Lung (tissue), 17 donors: ENCODE measurements at places on chromosomes 1 and 21. TPM values are rescaled to one million over a fixed set of nuclear protein-coding genes. Genes with fewer than 3 reads are reported as not detected.

The HPCA gene
- 1.3 TPM for total RNA-seq

DNA sequence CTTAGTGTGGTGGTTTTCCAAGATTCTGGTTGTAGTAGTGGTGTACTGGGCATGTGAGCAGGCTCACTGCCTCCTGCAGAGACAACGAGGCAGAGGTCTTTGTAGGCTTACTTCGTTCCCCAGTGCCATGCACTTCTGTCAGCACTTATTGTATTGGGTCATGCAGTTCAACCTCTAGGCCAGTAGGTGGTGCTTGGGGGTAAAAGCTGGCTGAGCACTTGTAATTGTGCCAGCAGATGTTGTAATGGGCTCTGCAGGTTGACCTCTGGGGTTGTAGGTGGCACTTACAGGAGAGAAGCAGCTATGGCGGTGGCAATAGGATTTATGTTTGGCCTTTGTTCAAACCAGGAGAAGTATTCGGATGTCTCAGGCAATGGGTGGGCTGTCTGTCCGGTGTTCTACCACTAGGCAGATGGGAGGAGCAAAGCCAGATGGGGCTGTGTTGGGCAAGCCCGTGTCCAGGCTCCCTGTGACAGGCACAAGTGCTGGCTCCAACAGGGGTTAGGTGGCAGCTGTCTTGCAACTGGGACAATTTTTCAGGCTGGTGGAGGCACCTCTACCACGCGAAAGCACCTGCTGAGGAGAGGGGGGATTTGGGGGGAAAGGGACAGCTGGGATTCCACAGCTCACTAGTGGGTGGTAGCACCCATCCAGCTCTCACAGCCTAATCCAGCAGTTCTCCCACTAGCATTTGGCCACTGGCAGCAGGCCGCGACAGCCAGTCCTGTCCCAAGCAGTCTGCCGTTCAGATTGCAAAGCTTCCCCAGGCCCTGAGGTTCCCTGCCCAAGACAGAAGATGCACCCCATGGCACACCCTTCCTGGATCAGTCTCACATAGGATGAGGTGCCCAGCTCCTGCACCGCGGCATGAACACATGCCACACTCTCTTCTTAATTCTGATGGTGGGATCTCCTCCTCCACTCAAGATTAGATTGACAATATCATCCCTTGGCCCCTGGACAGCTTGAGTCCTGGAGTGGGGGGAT lies 274.5 kb downstream of the CTH start:
- H3K4me1 ChIP-seq, result no peaks in the 10 kb centered on the region
- H3K4me3 ChIP-seq, result no peak overlapping the region
- H3K27ac ChIP-seq, result no peak overlapping the region
- peak; percentile 65 for DNase-seq

DNA sequence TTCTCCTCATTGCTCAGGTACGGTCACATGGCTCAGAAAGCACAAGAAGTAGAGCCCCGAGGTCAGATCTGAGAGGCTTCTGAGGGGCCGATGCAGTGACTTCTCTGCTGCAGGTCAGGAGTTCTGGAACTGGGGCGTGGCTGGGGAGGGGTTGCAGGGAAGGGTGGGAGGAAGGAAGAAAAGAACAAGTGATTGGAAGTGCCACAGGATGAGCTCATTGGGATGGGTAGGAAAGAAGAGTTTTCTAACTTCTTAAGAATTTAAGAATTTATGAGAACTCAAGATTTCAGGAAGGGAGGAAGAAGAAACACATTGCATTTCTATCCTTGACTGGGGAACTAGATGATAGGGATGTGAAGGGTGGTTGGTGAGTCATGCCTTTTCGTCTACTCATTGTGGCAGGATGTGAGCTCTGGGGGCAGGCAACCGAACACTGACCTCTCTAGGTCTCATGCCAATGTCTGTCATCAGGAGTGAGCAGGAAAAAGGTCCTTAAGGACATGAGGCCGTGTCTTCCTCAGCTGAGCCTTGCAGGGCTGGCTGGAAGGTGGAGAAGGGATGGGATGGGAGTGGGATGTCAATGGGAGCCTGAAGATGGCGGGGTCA lies 497 bp downstream of the FCRLB start:
- no peaks in the 10 kb centered on the region for H3K36me3 ChIP-seq
- no peak overlapping the region for H3K4me3 ChIP-seq
- no peak for DNase-seq

DNA sequence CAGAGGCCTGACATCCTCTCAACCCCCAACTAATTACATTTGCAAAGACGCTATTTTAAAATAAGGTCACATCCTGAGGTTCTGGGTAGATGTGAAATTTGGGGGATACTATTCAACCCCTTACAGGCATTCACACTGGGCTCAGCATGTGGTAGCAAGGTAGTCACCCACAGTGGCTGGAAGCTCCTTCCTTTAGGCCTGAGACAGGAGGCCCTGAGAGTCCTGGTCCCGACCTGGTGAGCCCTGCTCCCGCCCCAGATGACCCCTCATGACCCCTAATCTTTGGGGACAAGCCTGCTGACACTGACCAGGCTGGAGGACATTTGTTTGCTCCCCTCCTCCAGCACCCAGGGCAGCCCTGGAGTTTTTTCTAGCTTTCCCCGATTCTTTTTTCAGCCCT lies 225.9 kb downstream of the DYRK1A start:
- H3K36me3 ChIP-seq, result no peaks in the 10 kb centered on the region
- peak overlapping the region; percentile 34 for H3K27ac ChIP-seq
- no peaks in the 10 kb centered on the region for H3K4me1 ChIP-seq
- no peak for DNase-seq

DNA sequence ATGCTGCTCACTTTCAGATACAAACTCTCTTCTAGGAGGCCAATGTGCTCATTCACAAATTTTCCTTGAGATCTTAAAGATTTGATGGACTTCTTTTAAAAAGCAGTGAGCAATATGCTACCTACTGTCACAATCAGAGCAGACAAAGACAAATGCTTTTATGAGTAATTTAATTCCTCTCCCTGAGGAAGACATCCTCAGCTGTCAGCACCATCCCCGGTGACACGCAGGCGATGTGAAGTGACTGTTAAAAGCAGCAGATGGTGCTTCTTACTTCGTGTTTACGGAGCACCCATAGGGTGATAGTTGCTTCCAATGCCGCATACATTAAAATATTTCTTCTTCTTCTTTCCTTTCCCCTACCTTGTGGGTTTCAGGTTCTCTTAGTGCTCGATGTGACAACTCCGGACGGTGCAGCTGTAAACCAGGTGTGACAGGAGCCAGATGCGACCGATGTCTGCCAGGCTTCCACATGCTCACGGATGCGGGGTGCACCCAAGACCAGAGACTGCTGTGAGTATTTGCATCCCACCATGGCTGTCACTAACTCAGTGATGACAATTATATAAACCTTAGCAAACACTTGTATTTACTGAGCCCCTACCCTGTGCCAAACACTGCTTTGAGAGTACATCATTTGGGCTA lies 29.1 kb downstream of the LAMC2 start:
- no peak overlapping the region for H3K27ac ChIP-seq
- H3K4me1 ChIP-seq, result peaks cover 30% of the 10 kb centered on the region
- no peak for DNase-seq
- H3K36me3 ChIP-seq, result no peaks in the 10 kb centered on the region
- no peaks in the 10 kb centered on the region for H3K27me3 ChIP-seq
- no peak overlapping the region for H3K4me3 ChIP-seq

The ADAMTS5 gene
- total RNA-seq, result 4.7 TPM

DNA sequence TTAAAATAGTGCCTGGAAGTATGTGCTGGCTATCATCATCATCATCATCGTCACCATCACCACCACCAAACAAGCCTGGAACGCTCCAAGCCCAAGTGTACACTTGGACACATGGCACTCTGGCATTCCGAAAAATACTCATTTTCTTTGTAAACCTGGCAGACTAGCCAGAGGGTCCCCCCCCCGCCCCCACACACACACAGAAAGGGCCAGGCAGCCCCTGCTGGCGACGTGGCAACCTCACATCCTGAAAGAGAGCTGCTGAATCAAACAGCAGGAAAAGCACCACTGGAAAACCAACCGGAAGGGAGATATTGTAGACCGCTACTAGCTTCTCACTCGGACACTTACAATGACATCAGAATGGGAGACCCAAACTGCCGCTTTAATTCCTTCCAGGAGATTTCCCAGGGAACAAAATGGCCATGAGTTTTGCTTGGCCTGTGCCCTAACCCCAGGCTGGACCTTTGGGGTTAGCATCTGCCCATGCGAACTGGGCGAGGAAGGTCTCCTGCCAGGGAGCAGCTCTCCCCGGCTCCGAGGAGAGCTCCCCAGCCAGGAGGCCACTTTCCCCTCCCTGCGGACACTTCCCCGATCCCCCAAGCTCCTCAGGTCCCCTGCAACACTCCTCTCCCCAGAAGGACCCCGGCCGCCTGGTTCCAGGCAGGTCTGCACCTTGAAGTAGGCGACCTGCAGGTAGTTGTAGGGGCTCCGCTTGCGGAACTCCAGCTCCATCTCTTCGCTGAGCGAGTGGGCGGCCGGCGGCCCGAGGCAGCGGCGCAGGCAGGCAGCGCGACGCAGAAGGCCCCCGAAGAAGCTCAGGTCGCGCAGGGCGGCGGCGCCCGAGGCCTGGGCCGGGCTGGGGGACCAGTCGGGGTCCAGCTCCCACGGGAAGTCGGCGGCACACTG lies 742 bp downstream of the P3H1 start:
- peak; percentile 90 for DNase-seq
- H3K36me3 ChIP-seq, result no peaks in the 10 kb centered on the region
- no peaks in the 10 kb centered on the region for H3K27me3 ChIP-seq
- peaks cover 13% of the 10 kb centered on the region for H3K4me1 ChIP-seq

GRCh38 chr21:27819299-27819698 lies 852.4 kb upstream of the ADAMTS5 start:
- H3K36me3 ChIP-seq, result no peaks in the 10 kb centered on the region
- no peak overlapping the region for H3K4me3 ChIP-seq
- DNase-seq, result peak; percentile 60
- no peaks in the 10 kb centered on the region for H3K27me3 ChIP-seq
- H3K4me1 ChIP-seq, result peaks cover 10% of the 10 kb centered on the region
- H3K27ac ChIP-seq, result peak overlapping the region; percentile 47

DNA sequence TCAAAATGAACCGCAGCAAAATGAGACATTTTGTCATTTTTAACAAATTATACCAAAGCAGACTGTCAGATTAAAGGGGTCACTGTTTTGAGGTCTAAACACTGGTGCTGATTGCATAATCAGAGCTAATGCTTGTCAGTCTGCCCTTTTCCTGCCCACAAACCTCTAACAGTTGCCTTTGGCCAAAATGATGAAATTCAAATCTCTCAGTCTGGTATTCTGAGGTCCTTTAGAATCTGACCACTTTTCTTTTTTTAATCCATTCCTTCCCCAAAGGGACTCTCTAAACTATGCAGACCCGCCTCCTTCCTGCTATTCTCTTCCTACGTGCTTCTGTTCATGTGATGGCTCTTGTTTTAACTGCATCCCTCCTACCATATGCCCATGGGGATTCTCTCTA lies 145.2 kb upstream of the SPATA6 start:
- no peaks in the 10 kb centered on the region for H3K27me3 ChIP-seq
- no peak for DNase-seq
- no peaks in the 10 kb centered on the region for H3K36me3 ChIP-seq
- H3K27ac ChIP-seq, result no peak overlapping the region

The RGSL1 gene
- total RNA-seq, result not detected

DNA sequence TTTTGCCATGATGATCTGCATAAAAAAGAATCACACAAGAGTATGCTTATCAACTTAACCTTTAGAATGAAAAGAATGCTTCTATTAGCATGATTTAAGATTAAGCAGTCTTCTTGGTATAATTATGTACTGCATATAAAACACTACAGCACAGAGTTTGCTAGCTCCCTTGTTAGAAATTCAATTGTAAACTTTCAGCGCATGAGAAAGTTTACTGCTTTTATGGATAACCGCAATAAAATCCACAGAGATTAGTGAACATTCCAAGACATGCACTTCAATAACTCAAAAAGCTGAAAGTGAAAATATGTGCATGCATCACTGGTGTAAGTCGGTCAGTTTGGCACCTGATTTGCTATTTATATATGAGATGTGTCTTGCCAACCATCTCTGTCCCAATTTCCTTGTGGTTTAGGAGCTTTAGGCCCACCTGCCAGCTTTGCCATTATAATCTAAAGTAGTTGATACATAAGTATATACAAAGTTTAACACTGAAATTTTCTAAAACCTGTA lies 16.9 kb downstream of the CCT8 start:
- no peak overlapping the region for H3K27ac ChIP-seq
- peaks cover 64% of the 10 kb centered on the region for H3K36me3 ChIP-seq
- DNase-seq, result no peak
- H3K4me1 ChIP-seq, result no peaks in the 10 kb centered on the region
- H3K4me3 ChIP-seq, result no peak overlapping the region
- H3K27me3 ChIP-seq, result no peaks in the 10 kb centered on the region

DNA sequence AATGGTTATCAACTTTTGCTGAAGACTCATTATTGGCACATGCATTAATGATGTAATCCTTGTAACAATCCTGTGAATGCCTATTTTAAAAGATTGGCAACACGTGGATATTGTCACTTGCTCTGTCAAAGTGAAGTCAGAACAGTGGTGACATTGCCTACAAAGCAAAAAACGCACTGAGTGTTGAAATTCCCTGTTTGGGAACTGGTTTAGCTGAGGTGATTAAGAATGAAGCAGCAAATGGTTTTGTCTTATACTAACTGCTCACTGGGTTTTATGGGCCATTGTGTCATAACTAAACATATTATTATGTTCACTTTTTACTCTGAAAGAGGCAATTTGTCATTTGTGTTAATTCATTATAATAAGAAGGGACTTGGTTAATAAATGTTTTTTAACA lies 11.3 kb downstream of the OR14A16 start:
- no peak for DNase-seq
- H3K36me3 ChIP-seq, result no peaks in the 10 kb centered on the region
- H3K4me1 ChIP-seq, result no peaks in the 10 kb centered on the region
- H3K4me3 ChIP-seq, result no peak overlapping the region

GRCh38 chr1:215911406-215911968 lies 344.4 kb downstream of the KCTD3 start:
- no peaks in the 10 kb centered on the region for H3K36me3 ChIP-seq
- no peak for DNase-seq
- H3K27ac ChIP-seq, result no peak overlapping the region

- H3K4me1 ChIP-seq, result no peaks in the 10 kb centered on the region
- H3K4me3 ChIP-seq, result no peak overlapping the region
- no peaks in the 10 kb centered on the region for H3K27me3 ChIP-seq
These were observed 69.9 kb upstream of the GCLM start for GRCh38 chr1:93979040-93979717.

DNA sequence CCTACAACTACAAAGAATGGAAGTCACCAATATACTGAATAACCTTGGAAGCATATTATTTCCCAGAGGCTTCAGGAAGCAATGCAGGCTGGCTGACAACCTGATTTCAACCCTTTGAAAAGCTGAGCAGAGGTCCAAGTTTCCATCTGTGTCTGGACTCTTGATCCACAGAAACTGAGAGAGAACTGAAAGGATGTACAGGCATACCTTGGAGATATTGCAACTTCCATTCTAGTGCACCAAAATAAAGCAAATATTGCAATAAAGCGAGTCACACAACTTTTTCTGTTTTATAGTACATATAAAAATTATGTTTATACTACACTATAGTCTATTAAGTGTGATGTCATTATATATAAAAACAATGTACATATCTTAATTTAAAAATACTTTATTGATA lies 85.3 kb downstream of the TYW3 start:
- H3K36me3 ChIP-seq, result no peaks in the 10 kb centered on the region
- no peak overlapping the region for H3K27ac ChIP-seq
- no peaks in the 10 kb centered on the region for H3K27me3 ChIP-seq
- DNase-seq, result no peak
- H3K4me1 ChIP-seq, result no peaks in the 10 kb centered on the region
- H3K4me3 ChIP-seq, result no peak overlapping the region
